ENCODE measurements at places on chromosomes 3 and 15.

DNA sequence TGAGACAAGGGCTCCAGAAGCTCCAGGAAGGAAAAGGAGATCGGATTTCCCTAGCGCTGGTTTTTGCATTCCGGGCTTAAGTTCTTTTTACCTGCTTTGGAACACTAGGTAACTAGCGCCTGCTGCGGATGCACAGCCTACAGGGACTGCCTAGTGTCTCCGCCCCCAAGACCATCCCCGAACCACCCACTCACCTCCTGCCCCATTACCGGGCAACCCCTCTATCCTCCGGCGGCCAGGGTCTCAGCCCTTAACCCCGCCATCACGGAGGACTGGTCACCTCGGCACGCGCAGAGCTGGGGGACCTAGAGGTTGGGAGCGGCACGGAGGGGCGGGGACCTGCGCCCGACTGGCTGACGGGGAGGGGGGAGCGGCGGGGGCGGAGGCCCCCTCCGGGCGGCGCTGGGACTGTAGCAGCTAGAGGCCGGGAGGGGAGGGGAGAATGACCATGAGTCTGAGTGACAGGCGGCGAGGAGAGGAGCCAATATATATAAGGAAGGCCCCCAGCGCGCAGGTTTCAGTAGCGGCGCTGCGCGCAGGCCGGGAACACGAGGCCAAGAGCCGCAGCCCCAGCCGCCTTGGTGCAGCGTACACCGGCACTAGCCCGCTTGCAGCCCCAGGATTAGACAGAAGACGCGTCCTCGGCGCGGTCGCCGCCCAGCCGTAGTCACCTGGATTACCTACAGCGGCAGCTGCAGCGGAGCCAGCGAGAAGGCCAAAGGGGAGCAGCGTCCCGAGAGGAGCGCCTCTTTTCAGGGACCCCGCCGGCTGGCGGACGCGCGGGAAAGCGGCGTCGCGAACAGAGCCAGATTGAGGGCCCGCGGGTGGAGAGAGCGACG, at the start of gene DLL4:
Gene DLL4 (plus strand): TSS at position 520 of the 839 bp plus-strand sequence. CDS start 329 bp downstream, outside the sequence.
- peak; percentile 67 for DNase-seq

DNA sequence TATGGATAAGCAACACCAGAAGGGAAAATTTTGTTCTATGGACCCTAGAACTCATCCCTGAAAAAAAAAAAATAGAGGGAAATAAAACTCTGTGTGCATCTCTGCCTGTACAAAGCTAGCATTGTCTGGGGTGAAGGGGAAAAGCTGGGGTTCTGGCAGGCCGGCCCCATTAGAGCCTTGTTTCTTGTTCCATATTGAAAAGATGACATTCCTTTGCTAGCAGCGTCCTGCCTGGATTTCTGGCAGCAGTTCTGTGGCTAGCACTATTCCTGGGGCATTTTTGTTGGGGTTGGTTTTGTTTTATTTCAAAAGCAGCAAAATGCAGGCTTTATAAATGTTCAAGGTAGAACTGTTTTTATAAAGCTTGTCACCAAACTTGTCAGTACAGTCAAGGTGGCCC, 45.2 kb downstream of the RARB start:
- no peak for DNase-seq

- DNase-seq = no peak
Observed at GRCh38 chr3:142210144-142210543, 15.2 kb downstream of the GK5 start.

- DNase-seq = no peak
Observed at GRCh38 chr3:42980909-42981308, 1.8 kb downstream of the GASK1A start.

DNA sequence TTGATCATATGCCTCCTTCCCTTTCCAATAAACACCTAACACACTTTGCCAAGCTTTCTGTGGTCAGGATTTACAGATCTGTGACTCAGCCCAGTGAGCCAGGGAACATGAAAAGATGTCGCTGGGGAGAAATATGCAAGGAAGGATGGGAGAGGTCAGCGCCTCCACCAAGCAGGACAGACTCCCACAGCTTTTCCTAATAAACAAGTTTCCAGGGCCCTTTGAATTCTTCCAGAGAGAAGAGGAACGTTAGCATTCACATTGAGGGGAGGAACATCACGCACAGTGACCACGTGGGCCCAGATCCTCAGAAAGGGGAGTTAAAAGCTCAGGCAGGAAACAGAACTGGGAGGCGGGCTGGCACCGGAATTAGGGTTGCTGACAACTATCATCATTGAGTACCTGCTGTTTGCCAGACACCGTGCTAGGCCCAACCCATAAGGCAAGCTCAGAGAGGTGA, 33.3 kb upstream of the MRPS22 start:
- DNase-seq = no peak

GRCh38 chr15:67307889-67308597, 53.5 kb downstream of the IQCH start:
- DNase-seq = no peak

- no peak for DNase-seq
Observed at GRCh38 chr3:119652306-119653033, 7.9 kb downstream of the POPDC2 start.

GRCh38 chr3:190089711-190090110, 31.0 kb downstream of the P3H2 start:
- no peak for DNase-seq

DNA sequence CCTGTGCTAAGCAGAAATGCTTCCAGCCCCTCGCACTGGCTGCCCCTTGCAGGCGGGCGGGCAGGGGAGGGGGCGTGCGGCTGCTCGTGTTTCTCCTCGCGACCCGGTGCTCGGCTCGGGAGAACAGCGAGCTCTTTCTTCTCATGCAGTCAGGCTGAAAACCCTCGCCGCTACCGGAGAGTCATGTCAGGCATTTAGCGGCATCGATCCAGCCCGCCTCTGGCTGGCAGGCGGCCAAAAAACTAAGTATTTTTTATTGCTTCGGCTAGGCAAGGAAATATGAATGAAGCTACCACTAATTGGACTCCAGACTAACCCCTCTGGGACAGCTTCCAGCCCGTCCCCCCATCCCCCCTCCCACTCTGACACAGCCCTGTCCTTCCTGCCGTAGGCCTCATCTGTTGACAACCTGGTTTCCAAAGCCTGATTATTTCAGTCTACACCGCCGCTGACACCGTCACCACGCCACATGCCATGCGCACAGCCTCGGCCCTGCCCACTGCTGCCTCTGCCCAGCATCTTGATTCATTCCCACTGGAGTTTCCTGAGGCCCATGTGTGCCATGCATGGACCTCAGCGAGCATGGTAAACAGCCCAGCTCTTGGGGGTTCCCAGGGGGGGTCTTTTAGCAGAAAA, 35.3 kb downstream of the TLE3 start:
- no peak for DNase-seq

DNA sequence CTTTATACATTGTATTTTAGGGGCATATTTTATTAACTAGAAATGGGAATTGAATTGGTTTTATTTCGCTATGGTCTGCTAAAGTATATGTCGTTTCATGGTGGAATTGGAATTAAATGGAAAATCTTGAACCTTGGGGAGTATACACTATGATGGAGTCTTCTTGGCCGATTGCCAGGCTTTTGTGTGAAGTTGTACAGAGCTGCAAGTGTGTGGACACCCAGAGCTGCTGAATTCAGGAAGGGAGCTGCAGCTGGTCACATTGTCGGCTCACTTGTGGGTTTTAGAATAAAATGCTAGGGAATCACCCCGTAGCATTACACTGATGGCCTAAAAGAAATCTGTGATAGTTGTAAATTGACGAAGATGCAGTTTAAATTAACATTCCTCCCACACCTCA, 35.1 kb downstream of the USP3 start:
- no peak for DNase-seq

GRCh38 chr15:93107646-93108045, 18.6 kb upstream of the RGMA start:
- DNase-seq = no peak

GRCh38 chr3:42515391-42515916, 13.0 kb downstream of the VIPR1 start:
- DNase-seq = no peak

DNA sequence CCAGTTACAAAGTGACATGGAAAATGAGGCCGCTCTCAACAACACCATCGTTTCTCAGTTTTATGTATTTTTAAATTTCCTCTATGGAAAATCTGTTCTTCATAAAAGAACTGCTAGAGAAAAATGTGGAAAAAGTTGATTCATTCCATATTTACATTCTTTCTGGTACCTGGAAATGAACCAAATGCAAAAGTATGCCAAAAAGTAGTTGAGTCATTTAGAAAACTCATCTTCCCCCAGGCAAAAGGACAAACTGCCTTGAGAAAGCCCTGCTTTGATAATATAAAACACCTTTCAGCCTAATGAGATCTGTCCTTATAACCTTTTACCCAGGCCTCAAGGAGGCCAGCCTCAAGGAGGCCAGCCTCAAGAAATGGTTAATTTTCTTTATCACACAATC, 283.0 kb upstream of the VEPH1 start:
- no peak for DNase-seq

GRCh38 chr3:36837089-36837488, 72.7 kb upstream of the DCLK3 start:
- DNase-seq = no peak

GRCh38 chr3:35721628-35722027, 82.3 kb downstream of the ARPP21 start:
- no peak for DNase-seq

All from activated T-cell treated with anti-CD3 and anti-CD28 coated beads, Interleukin-2, amount 50 U/mL, for 24 hours (primary cell).